ENCODE measurements at places on chromosomes 3 and 15.

- DNase-seq: no peak
Measured at GRCh38 chr15:95690631-95691340, 639.7 kb upstream of the NR2F2 start.

GRCh38 chr15:70539912-70540530 is 223.3 kb downstream of the UACA start:
- DNase-seq: no peak

- no peak for DNase-seq
Measured at GRCh38 chr15:67796196-67797127, 28.8 kb upstream of the SKOR1 start.

GRCh38 chr3:65291448-65292125 is 603.8 kb upstream of the ADAMTS9 start:
- DNase-seq: no peak

DNA sequence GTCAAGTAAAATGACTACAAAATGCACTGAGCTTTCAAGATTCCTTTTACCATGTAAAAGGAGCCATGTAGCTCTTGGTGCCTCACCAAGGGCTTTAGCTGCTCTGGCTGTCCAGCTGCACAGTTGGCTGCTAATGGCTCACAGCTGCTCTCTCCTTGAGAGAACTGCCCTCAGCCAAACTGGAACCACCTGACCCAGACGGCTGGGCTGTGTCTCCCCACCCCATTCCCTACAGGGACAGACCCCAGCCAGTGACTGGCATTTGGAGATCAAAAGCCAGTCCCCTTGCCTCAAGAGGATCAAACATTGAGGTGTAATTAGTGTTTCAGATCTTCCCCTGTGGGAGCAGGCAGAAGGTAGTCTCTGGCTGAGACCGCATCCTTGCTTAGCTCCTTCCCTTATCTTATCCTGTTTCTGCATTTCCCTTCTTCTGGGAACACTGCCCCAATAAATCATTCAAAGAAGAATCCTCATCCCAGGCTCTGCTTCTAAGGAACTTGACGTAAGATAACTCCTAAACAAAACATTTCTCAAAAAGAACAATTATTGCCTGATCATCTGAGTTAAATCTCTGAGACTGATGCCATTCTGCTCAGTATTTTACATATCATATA is 28.6 kb upstream of the UBE2E2 start:
- DNase-seq: no peak
